Immature natural killer cell (primary cell): ENCODE measurements at places on chromosomes 4 and X.

GRCh38 chrX:120269373-120270035 is 18.9 kb downstream of the ZBTB33 start:
- no peak overlapping the region for H3K4me3 ChIP-seq
- H3K36me3 ChIP-seq, result no peaks in the 10 kb centered on the region
- H3K27me3 ChIP-seq, result peaks cover 11% of the 10 kb centered on the region
- no peak overlapping the region for H3K27ac ChIP-seq
- no peak for DNase-seq

DNA sequence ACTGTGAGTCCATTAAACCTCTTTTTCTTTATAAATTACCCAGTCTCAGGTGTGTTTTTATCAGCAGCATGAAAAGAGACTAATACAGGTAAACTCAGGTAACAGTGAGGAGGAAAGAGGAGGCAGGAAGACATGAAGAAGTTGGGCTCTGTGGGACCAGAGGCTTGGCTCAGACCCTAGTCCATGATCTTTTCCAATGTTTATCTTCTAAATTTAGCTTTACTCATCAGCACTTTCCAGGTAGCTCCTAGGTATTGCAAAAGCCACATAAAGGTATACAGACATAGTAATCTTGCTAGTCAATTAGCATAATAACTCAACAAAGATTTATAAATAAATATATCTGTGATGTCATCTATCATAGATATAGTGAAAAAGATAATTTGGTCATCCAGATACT is 11.2 kb upstream of the FRYL start:
- no peaks in the 10 kb centered on the region for H3K36me3 ChIP-seq
- DNase-seq, result no peak
- H3K27ac ChIP-seq, result no peak overlapping the region
- H3K27me3 ChIP-seq, result peaks cover 2% of the 10 kb centered on the region
- no peaks in the 10 kb centered on the region for H3K4me1 ChIP-seq
- H3K4me3 ChIP-seq, result no peak overlapping the region

DNA sequence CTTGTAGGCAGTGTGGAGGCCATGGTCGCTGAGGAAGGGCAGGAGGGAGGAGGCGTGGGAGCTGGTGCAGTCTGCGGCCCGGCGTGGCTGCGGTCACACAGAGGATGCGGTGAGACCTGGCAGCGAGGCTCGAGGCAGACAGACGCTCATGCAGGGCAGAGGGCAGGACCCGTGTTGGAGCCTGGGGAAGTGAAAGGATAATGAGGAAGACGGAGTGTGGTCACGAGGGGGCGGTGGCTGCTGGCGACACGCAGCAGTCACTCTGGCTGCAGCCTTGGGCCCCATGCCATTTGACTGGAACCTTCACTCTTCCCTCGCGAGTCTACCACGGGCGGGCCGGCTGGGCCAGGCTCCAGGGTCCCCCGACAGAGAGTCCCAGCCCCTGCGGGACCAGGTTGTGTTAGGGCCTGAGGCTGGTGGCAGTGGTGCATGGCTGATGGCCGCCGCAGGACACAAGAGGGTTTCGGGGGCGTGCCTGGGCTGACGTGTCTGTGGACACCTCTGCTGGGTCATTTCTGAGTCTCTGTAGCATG is 68.8 kb upstream of the HGFAC start:
- H3K27me3 ChIP-seq, result peaks cover 4% of the 10 kb centered on the region
- peaks cover 1% of the 10 kb centered on the region for H3K36me3 ChIP-seq
- no peak overlapping the region for H3K27ac ChIP-seq
- H3K4me1 ChIP-seq, result peaks cover 50% of the 10 kb centered on the region
- DNase-seq, result peak; percentile 12

DNA sequence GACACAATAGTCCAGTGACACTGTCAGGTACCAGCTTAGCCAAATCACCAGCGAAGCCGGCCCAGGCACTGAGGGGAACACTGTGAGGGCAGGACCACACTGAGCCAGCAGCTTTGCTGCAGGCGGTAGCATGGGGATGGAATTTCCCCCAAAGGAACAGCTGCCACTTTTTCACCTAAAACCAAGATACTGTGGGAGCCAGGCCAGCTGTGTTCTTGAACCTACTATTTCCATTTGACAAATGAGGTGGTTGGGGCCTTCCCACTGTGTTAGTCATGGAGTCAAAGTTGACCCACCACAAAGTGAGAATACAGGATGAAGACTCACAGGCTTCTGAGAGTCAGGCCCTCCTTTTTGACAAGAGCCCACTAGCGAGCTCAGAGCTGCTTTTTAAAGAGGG is 70.7 kb upstream of the SH3RF1 start:
- H3K36me3 ChIP-seq, result no peaks in the 10 kb centered on the region
- no peak overlapping the region for H3K4me3 ChIP-seq
- no peak overlapping the region for H3K27ac ChIP-seq
- no peak for DNase-seq
- no peaks in the 10 kb centered on the region for H3K27me3 ChIP-seq

DNA sequence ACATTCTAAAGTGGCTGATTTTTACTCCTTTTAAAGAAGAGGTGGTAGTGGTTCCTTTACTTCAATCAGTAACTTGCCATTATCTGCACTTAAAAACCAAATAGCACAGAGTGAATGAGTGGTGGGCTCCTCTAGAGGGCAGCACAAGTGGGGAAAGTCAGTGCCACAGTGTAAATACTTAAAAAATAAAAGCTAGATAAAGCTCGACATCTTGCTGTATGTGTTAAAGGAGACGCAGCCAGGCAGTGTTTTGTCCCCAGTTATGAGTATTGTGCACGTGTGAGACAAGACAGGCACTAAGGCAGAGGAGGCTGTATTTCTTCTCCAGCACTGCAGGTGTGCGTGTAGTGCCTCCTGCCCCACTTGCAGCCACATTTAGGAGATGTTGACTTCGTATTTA is 24.6 kb downstream of the NAP1L5 start:
- no peaks in the 10 kb centered on the region for H3K27me3 ChIP-seq
- no peak overlapping the region for H3K27ac ChIP-seq
- no peak for DNase-seq
- H3K4me1 ChIP-seq, result no peaks in the 10 kb centered on the region

GRCh38 chr4:174266416-174266815 is 17.1 kb downstream of the FBXO8 start:
- H3K27me3 ChIP-seq, result no peaks in the 10 kb centered on the region
- no peak overlapping the region for H3K4me3 ChIP-seq
- H3K4me1 ChIP-seq, result peaks cover 13% of the 10 kb centered on the region
- no peaks in the 10 kb centered on the region for H3K36me3 ChIP-seq
- no peak overlapping the region for H3K27ac ChIP-seq

DNA sequence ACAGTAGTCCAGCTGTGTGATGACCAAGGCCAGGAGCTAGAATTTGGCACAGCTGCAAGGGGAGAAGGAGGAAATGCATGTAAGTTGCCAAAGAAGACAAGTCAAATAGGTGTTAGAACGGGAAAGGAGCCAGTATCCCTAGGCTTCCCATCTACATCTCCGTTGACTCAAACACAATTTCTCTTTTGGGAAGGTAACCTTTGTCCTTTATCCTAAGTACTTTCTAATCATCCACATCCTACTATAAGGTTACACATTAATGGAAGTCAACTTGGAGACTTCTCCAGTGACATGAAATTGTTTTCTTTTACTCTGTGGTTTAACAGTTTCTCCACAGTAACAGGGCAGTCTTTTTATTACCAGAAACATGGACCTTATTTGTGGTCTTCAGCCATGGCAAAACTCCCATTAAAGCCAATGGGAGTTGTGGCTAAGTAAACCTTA is 620.0 kb downstream of the ANKRD50 start:
- H3K27me3 ChIP-seq, result no peaks in the 10 kb centered on the region
- no peak overlapping the region for H3K27ac ChIP-seq
- no peak overlapping the region for H3K4me3 ChIP-seq
- no peak for DNase-seq
- no peaks in the 10 kb centered on the region for H3K4me1 ChIP-seq
- H3K36me3 ChIP-seq, result no peaks in the 10 kb centered on the region

DNA sequence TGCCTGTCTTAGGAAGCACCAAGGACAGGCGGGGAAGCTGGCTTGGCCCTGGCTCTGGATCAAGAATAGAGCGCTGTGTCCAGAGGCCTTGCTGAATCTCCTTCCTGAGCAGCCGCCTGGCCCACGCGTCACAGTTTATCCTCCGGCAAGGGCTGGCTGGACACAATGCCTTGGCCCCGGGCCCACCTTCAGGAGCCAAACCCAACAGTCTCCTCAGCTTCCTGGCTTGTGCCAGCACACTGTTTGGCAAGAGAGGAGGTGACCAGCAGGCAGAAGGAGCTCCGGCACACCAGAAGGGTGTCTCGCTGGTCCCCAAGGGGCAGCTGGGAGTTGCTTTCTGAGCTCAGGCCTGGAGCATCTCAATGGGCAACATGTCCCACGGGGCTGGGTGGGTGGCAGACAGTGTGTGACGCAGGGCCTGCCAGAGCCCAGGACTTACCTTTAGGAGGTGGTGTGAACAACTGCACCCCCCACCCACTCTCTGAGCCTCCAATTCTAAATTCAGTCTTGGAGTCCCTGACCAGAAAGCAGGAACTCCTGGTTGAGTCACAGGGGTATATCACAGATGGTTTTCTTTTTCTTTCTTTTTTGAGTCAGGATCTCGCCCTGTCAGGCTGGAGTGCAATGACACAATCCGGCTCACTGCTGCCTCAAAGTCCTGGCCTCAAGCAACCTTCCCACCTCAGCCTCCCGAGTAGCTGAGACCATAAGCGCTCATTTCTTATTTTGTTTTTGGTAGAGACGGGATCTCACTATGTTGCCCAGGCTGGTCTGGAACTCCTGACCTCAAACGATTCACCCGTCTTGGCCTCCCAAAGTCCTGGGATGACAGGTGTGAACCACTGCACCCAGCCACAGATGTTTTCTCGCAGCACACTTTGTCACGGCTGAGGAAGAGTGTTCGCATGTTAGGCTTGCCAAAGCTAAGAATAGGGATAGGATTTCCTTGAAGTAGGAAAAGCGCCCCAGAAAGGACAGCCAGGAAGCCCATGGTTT is 361.2 kb downstream of the BCOR start:
- H3K4me1 ChIP-seq, result no peaks in the 10 kb centered on the region
- DNase-seq, result no peak
- no peak overlapping the region for H3K4me3 ChIP-seq
- no peak overlapping the region for H3K27ac ChIP-seq

- DNase-seq, result no peak
- H3K4me1 ChIP-seq, result peaks cover 7% of the 10 kb centered on the region
- no peak overlapping the region for H3K27ac ChIP-seq
- no peaks in the 10 kb centered on the region for H3K27me3 ChIP-seq
Observed at GRCh38 chr4:26406346-26406975, 83.8 kb downstream of the CCKAR start.

- DNase-seq, result no peak
- no peak overlapping the region for H3K4me3 ChIP-seq
- no peak overlapping the region for H3K27ac ChIP-seq
Observed at GRCh38 chr4:2426711-2427275, 8.0 kb downstream of the CFAP99 start.

- H3K36me3 ChIP-seq, result no peaks in the 10 kb centered on the region
- no peak overlapping the region for H3K4me3 ChIP-seq
- H3K4me1 ChIP-seq, result no peaks in the 10 kb centered on the region
- no peak for DNase-seq
- peaks cover 1% of the 10 kb centered on the region for H3K27me3 ChIP-seq
- H3K27ac ChIP-seq, result no peak overlapping the region
Observed at GRCh38 chrX:124719060-124719459, 372.7 kb downstream of the SH2D1A start.

- H3K4me1 ChIP-seq, result no peaks in the 10 kb centered on the region
- no peaks in the 10 kb centered on the region for H3K27me3 ChIP-seq
- H3K27ac ChIP-seq, result no peak overlapping the region
- H3K4me3 ChIP-seq, result no peak overlapping the region
- no peak for DNase-seq
- H3K36me3 ChIP-seq, result no peaks in the 10 kb centered on the region
Observed at GRCh38 chrX:29496636-29497180, 718.7 kb upstream of the MAGEB2 start.

DNA sequence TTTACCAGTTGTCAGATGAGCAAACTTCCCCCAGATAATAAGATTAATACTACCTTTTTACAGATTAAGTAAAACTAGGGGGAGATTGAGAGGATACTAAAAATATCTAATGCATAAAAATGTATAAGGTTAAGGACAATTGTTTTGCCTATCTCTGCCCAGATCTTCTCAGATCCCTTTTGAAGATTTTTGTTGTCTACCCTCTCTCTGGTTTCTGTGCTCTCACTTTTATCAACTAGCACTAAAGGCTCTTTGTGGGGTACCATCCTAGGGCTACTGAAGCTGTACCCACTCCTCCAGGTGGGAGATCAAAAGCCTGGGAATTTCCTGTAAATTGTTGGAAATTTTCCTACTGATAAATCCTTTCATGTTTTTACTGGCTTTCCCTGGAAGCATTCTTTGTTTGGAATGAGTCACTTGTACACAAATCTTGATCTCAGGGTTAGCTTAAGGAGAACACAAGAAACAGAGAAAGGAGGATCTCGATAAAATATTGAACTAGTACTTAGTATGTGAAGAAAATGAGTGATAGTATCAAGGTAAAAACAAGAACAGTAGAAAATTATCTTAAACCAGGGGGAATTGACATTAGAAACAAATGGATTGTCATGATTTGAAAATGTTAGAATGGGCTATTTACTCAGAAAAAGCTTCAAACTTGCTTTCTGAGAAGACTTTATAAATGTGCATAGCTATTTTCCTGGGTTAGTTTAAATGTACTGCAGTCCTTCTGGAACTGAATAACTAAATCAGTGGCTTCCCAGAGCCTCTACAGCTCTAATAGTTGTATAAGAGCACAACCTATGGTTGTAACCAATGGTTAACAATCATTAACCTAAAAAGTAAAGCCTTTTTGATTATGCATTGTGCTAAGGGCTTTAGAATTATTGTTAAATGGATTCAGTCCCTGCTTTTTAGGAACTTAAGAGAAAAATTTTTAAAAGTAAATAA is 679.9 kb upstream of the MAGEB2 start:
- no peak overlapping the region for H3K27ac ChIP-seq
- no peak overlapping the region for H3K4me3 ChIP-seq
- no peaks in the 10 kb centered on the region for H3K36me3 ChIP-seq

GRCh38 chr4:120921456-120922380 is 808 bp downstream of the PRDM5 start:
- H3K4me1 ChIP-seq, result peaks cover 14% of the 10 kb centered on the region
- DNase-seq, result peak; percentile 19

DNA sequence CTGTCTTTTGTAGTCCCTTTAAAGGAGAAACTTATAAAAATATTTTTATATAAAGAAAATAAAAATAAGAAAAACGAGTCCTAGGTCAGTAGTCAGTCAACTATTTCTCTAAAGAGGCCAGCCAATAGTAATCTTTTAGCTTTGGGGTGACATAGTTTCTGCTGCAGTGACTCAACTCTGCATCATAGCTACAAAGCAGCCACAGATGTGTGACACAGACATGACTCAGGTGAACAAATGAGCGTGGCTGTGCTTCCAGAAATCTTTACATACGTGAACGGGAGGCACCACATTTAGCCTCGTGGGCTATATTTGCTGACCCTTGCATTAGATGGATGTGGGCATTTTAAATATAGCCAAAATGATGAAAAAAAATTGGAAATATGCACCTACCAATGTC is 1862.5 kb upstream of the TENM3 start:
- no peaks in the 10 kb centered on the region for H3K4me1 ChIP-seq
- H3K4me3 ChIP-seq, result no peak overlapping the region
- DNase-seq, result no peak
- H3K36me3 ChIP-seq, result no peaks in the 10 kb centered on the region
- H3K27ac ChIP-seq, result no peak overlapping the region
- H3K27me3 ChIP-seq, result no peaks in the 10 kb centered on the region
